ENCODE measurements at places on chromosomes 13 and 19.
A peak's percentile ranks its signal among the peaks of the same experiment; 100 is the strongest.

DNA sequence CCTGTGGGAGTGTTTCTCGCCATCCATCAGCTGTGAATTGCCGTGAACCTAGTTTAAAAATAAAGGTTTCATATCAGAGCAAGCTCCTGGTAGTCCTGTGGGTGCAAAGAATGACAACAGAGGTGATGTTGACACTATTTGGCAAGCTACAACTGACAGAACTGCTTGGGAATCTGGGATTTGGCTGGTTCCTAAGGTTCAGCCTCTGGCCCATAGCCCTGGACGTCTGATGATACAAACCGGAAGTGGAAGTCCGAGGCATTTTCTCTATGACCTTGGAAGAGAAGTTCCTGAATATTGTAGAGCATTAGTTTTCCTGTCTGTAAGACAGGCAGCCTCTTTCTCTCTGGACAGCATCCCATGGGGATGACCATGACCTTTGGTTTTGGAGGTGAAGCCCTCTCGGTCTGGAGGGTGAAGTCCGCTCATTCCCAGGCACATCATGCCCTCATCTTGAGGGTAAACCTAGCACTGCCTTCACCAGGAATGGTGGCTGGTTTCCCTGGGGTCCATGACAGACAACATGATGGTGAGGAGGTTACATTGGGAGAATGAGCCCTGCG is 29.1 kb downstream of the GATAD2A start:
- no peak for DNase-seq

- peak; percentile 52 for DNase-seq
These were observed 10.0 kb downstream of the ZNF383 start for GRCh38 chr19:37227996-37228395.

- DNase-seq, result no peak
These were observed 1388.0 kb downstream of the EFNB2 start for GRCh38 chr13:105147461-105147860.

DNA sequence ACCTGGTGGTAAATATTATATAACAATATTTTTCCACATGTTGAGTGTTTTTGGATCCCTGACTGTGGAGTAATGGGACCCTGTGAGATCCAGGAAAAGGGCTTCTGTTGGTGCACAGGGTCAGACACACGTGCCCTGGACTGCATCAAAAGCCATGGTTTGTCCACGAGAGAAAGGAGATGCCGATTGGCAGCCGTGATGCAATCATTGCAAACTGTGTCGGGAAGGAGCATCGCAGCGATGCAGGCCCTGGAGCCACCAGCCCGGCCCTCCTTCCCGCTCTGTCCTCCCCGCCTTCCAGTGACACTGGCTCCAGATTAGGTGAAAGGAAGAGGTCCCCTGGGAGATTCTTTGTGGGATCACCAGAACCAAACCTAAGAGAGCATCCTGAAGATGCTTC is 9.1 kb downstream of the COL4A2 start:
- DNase-seq, result no peak

DNA sequence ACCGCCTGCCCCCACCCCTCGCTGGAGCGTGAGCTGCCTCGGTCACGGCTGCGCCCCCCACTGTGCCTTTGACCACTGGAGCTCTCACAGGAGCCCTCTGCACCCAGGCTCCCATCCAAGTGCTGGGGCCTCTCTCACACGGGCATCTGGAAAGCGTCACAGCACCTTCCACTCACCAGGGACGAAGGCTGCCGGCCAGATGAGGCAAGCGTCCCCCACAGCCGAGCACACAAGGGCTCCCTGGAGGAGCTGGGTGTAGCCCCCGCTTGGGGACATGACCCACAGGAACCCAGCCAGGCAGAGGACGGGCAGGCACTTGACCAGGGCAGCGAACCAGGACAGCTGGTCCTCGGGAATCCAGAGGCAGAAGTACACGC is 560 bp downstream of the TMEM86B start:
- no peak for DNase-seq
